ENCODE measurements at places on chromosomes 3 and 15. TPM values are rescaled to one million over a fixed set of nuclear protein-coding genes. Genes with fewer than 3 reads are reported as not detected.

DNA sequence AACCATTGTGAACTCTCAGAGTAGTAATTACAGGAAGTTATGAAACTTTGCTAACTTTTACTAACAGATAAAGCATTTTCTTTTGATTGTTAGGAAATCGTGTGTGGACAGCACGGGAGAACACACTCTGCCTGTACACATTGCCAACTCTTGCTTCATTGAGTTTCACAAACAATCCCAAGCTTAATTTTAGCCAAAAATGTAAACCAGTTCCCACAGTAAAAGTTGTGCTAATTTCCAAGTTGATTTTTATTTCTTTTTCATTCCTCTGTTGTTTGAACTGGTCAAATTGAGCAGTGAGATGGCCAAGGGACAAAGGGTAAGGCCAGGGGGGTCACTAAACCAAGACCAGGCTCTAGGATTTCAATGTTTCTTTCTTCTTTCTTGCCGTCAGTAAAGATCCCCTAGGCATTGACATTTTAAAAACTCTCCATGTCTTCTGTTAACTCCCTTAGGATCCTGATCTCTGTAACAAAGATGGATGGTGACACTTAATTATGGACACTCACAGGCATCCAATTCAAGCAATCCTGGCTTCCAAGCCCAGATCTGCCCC lies 414.9 kb downstream of the RBMS3 start:
- DNase-seq, result no peak

- DNase-seq, result no peak
Measured at GRCh38 chr15:30985081-30985531, 6.3 kb downstream of the MTMR10 start.

DNA sequence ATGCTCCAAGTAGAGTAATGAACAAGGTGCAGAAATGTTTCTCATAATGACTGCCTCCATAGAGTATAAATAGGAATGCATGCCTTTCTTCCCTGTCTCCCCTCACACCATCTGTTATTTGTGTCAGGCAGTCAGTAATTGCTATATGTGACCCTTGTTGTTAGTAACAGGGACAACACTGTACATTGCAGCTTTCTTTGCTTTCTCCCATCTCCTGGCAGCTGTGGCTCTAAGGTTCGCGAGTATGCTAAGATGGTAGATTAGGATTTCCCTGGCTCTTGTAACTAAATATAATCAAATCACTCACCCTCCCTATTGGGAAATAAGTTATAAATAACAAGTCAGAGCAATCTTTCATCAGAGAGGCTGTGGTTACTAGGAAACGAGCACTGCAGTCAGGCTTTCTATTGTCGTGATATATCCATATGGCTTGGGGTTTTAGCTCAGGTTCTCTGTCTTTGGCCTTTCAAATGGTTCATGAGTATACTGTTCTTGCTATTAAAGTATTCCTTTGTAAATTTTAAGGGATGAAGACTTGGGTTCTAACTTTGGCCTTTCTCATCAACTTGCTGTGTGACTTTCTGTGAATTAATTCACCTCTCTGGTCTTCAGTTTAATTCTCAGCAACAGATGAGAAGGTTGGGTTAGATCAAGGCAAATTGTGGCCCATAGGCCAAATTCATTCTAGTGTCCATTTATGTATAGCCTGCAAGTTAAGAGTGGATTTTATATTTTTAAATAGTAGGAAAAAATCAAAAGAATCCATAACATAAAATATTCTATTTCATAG lies 8.1 kb upstream of the MINDY4B start:
- no peak for DNase-seq

DNA sequence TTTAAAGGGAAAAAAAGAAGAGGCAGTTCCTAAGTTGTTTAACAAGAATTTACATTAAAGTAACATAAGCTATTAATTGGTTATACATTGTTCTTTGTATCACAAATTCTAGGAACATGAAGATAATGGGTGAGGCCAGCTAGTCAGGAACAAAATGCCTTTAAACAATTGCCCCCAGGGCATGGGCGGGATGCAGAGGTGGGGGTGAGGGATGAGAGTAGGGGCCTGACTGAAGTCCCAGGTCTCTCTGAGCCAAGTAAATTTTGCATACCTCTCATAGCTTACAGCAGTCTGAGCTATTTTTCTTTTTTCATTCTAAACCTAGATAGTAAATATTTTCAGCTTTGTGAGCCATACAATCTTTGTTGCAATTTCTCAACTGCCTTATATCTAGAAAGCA lies 77.8 kb upstream of the RNU6-1 start:
- peak; percentile 54 for DNase-seq

GRCh38 chr15:87710406-87710805 lies 546.1 kb downstream of the NTRK3 start:
- no peak for DNase-seq

DNA sequence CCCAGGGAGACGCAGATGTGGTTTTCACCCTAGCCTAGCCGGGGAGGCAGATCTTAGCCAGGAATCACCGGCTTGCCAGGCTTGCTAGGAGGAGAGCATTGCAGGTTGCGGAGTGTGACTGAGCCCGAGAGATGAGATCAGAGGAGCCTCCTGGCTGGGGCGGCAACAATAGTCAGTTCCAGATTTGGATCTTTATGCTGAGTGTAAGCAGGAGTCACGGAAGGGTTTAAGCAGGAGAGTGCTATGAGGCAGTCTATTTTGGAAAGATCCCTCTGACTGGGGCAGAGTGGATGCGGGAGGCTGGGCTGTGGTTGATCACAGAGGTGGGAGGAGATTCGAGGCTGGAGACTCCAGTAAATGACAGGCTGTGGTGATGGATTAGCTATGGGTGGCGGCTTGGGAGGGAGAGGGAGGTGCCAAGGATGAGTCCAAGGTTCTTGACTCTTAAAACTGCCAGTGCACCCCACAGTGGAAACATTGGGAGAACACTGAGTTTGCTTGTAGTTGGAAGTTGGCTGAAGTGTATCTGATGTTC lies 10.4 kb upstream of the BAHD1 start:
- peak; percentile 39 for DNase-seq

DNA sequence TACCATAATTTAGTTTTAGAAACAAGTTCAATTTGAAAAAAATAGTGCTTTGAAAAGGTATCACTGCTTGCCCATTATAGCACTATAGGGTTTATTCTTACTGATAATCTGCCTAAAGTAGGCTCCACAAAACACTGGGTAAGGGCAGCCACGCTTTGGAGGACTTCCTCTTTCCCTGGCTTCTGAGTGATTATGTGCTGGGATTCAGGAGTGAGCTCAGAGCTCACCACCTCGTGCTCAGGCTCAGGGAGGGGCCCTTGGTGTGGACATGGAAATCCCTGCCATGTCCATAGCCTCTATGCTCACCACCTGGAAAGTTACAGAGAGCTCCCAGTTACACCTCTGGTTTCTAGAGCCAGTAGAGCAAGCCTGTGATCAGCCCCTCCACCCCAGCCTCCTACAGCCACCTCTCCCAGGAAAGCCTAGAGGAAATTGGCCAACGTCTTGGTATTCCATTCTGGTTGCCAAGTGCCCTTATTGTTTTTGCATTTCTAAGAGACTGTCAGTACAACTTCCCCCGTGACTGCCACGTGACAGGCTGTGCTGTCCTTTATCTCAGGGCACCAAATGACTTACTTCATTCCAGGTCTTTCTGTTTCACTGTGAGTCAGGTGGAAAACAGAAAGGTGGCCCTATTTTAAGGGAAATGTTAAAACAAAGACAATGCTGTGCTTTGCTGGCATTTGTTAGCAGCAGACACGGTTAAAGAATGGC lies 316.0 kb downstream of the RORA start:
- DNase-seq, result no peak

- no peak for DNase-seq
Measured at GRCh38 chr3:59935025-59935424, 885.2 kb upstream of the CFAP20DC start.

DNA sequence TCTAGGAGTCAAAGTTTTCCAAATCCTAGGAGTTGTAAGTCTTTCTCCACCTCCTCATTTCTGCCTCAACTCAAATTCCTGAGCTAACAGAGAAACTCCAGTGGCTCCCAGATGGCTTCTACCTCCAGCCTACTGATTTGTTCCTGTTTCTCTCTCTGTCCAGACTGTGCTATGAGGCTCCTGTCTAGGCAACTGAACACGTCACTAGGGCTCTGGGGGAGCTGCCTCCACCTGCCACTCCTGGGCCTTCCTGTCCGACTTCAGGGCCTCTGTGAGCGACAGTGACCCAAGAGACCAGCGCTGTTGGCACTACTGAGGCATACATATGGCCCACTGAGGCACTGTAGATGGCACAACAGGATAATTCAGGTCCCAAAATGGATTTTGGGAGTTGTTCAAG lies 71.4 kb downstream of the EXOG start:
- no peak for DNase-seq

DNA sequence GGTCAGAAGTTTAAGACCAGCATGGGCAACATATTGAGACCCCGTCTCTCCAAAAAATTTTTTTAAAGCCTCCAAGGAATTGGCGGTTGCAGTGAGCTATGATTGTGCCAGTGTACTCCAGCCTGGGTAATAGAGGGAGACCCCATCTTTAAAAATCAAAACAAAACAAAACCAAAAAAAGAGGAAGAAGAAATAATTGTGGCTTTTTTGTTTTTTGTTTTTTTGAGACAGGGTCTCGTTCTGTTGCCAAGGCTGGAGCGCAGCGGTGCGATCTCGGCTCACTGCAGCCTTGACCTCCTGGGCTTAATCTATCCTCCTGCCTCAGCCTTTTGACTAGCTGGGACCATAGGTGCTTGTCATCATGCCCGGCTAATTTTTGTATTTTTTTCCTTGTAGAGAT lies 4.5 kb upstream of the SLC30A4 start:
- no peak for DNase-seq

DNA sequence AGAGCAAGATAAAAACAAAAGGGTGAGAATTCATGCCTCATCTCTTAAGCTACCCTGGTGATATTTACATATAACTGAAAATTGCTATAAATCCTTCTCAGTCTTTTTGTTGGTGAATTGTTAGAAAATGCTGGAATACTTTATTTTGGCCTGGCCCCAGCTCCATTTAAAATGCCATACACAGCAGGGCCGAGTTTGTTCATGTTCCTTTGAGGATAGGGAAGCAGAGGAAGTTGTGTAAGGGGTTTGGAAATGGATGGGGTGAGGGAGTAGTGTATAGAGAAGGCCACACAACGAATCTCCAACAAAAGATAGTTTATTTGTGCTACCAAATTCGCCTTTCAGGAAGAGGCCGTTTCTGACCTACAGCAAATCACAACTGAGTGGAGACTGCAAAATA lies 78.6 kb upstream of the ADAMTS9 start:
- DNase-seq, result no peak

DNA sequence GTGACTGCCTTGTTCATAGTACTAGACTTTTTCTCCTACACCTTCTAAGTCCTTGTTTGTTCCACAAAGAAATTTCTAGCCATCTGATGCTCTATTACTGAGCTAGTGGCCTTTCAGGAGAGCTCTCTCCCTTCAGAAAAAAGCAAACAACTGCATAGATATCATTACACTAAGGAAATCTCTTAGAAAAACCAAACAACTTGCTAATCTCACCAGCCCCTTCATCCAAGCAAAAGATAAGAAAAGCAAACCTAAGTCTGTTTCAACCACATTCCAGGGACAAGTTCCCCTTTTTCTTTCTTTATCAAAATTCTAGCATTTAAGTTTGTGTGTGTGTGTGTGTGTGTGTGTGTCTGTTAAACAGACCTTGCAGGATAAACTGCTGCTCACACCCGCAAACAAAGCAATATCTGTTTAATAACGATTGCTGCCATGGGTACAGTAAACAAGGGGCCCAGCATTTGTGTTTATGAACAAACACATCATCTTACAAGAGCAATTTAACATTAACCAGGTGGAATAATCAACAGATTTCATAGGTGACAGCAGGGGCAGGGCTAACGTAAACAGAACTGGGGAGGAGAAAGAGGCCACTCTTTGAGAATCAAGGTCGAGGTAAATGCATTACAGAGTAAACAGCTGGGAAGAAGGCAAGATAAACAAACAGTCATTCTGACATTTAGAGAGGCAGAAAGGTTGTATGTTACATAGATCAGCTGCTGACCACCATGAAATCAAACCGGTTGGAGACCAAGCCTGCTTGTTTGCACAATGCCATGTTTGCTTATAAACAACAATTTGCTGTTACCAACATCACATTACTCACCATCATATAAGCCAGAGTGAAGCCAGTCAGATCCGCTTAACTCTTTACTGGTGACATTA lies 375.1 kb downstream of the FOXP1 start:
- DNase-seq, result peak; percentile 88

The TRIM71 gene
- 68.4 TPM for total RNA-seq

The ABHD5 gene
- 12.4 TPM for total RNA-seq

The SLC15A2 gene
- total RNA-seq, result 4.7 TPM

The CLDN1 gene
- total RNA-seq, result 39.3 TPM
